ENCODE measurements at places on chromosomes 4 and X.

DNA sequence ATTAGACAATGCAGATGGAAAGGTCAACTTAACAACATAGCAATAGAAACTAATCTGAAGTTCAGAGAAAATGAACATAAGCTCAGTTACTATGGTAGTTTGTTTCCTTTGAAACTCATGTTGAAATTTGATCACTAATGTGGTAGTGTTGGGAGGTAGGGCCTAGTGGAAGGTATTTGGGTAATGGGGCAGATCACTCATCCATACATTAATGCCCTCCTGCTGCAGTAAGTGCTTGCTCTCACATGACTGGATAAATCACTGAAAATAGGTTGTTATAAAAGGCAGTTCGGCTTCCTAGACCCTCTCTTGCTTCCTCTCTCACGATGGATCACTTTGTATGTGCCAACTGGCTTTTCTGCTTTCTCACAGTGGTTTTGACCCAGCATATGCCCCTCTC lies 567.4 kb upstream of the GALNT7 start:
- DNase-seq, result no peak

DNA sequence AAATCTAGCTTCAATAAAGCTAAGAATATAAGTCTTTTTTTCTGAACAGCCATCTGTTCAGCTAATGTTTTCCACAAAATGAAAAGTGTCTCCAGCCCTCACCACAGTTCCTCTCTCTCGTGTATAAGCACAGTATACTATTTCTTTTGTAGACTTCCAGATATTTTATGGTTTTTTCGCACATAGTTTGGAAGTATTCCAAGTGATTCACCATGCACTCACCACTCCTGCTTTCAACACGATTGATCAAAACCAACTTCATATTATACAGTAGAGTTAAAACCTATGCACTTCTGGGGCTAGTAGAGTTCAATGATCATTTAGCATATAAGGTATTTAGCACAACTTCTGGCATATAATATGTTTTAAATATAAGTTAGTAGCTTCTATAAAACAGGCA lies 105.8 kb upstream of the DCAF12L1 start:
- no peak for DNase-seq

- peak; percentile 46 for DNase-seq
Observed at GRCh38 chrX:119067023-119067739, 5.6 kb upstream of the CT47C1 start.

- DNase-seq, result no peak
Observed at GRCh38 chr4:4869731-4870571, 10.5 kb downstream of the MSX1 start.

GRCh38 chr4:166065324-166065723 lies 192.3 kb downstream of the TLL1 start:
- DNase-seq, result no peak

DNA sequence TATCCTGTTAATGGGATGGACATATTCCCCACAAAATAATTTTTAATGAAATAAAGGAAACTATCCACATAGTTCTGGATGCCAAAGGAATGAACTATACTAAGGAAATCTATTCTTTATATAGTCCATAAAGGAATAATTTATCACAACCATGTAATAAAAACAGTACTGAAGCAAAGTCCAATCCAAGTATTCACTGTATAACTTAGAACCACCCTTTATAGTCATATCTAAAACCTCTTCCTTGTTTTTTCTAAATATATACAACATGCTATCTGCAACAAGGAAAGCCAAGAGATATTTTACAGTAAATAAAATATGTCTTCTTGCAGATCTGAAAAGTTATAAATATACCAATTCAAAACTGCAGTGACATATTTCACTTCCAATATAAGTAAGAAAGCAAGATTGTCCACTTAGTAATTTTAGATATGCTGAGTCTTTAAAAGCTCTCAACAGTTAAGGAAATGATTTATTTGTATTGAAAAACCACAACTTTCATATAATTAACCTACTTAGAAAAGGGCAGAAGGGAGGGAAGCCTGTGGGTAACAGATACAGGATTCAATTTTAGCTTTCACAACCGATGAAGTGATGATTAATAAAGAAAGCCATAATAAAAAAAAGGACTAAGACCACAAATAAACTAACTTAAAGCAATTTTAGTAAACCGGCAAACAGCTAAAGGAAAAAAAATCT lies 8.0 kb downstream of the NR3C2 start:
- DNase-seq, result no peak

- no peak for DNase-seq
Observed at GRCh38 chr4:80172203-80172602, 25.1 kb upstream of the PRDM8 start.

Measured in HTR-8/SVneo (cell line).